IPS DF 6.9 (cell line): ENCODE measurements at places on chromosomes 2 and 18.
A peak's percentile ranks its signal among the peaks of the same experiment; 100 is the strongest.

DNA sequence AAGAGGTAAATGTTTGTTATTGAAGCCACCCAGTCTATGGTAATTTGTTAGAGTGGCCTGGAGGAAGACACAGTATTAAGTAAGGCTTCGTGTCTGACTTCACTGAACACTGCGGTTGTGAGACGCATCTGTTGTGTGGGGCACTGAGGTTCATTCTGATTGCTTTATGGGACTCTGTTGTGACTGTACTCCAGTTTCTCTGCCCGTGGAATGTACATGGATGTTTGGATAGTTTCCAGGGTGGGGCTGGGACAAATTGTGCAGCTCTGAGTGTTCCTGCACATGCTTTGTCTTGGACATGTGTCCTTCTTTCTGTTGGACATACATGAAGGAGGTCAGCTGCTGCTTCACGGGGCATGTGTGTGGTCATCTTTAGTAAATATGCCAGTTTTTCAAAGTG lies 58.6 kb downstream of the ODC1 start:
- no peak for DNase-seq

- no peak for DNase-seq
Observed at GRCh38 chr2:177272765-177273164, 8.2 kb upstream of the NFE2L2 start.

DNA sequence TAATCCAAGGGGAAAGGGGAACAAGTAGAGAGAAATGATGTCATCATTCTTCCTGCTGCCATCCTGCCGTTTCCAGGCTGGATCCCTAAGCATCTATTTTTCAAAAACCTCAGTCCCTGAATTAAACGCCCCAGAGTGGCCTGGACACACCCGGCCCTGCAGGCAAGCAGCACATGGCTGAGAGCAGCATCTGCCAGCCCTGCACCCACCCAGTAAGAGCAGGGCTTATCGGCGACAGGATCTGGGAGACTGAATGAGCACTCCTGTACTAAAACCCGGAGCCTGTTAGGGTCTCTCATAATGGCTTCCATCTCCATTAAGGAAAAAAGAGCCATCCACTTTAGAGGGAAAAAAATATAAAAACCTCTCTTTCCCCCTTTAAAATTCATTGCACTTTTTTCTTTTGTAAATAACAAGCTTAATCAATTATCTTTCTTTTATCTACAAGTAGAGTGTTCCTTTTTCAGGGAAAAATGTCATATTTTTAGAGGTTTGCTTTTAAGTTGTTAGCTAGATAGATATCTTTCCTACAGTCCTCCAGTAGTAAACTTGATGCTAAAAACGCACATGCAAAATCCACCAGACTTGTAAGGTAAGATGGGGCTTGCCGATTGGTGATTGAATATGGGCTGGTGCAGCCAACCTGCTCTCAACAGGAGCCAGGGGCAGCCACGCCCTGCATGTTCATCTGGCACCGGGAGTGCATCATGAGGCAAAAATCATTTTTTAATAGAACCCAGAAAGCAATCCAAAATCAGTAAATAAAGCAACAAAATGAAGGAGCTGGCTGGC lies 457.8 kb downstream of the EIPR1 start:
- no peak for DNase-seq

DNA sequence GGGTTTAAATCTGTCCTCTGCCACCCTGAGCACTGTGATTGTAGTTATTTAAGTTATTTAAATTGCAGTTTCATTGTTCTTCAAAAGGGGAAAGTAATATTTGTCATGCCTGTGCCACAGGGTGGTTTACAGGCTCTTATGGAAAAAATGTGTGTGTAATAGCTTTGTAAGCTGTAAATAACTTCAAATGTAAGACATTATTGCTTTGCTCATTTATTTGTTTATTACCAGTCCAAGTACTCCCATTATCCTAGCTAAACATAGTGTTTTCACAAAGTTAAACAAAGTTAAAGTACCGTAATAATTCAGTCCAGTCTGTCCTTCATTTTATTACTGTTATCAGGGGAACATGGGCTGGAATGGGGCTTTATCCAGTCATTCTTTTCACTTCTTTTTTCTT lies 43.4 kb upstream of the IGFBP2 start:
- no peak for DNase-seq

DNA sequence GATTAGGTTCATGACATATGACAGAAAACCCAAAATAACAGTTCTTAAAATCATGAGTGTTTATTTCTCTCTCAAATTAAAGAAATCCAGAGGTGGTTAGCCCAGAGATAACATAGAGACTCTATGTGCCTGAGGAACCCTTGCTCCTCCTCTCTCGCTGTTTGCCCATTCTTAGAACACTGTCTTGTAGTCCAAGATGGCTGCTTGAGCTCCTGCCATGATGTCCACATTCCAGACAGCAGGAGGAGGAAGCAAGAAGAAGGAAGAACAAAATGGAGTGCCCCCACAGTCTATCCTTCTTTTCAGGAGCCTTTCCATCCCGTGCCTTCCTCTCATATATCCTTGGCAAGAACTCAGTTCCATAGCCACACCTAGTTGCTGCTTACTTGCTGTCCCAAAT lies 13.9 kb upstream of the ST8SIA5 start:
- DNase-seq, result no peak

- no peak for DNase-seq
Observed at GRCh38 chr18:36249392-36249791, 48.1 kb upstream of the FHOD3 start.

DNA sequence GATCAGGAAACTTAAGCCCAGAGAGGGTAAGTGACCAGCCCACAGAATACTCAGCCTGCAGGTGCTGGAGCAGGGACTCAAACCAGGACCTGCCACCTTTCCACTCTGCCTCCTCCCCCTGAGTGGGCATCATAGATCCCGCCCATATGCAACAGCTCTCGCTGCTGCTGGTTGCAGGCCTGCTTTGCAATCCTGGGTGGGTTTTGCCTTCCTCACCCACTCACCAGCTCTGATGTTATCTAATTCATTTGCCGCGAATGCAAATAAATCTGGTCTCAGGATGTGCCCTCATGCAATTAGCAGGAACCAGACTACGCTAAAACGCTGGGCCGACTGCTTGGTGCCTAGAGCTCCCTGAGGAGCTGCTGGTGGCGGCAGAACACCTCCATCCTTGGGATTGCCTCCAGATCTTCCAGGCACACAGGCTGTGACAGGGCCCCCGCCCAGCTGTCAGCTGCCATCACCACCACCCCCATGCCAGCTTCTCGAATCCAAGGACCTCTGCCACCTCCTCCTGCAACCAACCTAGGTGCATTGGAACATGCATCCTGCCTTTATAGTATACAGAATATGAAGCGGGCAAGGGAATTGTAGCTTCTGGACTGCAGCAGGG lies 28.8 kb downstream of the CNGA3 start:
- DNase-seq, result no peak

DNA sequence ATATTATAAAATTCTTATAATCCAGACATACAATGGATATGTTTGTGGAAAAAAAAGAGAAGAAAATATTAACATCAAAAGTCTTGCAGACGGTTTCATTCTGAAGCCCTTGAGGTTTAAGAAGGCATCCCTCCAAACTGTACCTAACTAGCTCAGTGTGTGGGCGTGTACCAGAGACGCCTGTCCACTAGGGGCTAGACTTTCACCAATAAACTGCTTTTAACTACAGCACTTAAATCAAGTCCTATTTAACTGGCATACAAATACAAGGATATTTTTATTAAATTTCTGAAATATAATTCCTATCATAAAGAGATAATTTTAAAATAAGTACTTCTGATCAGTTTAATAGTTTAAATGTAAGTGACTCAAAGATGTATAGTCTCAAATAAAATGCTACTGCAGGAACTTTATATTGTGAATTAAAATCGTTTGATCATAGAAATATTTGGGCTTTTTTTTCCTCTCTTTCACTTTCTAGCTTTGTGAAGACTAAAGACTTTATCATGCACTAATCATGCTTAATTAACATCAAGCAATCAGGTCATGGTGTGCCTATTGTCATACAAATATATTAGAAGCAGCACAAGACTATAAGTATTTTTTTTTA lies 437.7 kb downstream of the SATB2 start:
- DNase-seq, result peak; percentile 11

DNA sequence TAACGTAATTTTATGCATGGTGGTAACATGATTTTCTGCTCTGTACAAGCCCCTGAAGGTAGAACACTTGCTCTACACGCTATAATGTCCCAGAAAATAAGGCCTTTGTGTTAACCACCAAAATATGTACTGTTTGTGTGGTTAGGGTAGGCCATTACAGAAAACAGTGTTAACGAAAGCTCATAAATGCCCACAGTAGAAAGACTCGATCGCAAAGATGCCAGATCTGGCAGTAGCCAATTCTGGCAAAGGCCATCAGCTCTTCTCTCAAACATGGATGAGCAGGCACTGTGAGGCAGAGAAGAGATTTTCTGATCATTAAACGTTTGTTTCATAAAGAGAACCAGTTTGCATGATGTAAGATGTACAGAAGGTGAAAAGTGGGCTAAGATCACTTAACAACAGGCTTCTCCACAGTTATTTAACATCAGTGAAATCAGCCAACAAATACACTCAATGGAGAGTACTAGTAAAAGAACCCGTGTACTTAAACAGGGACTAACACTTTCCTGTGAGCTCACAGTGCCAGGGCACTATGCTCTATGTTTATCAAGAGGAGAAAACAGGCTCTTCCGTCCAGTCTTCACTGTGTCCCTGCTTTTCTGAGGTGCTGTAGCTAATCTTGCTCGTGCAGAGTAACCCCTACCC lies 80.3 kb downstream of the SPRED2 start:
- DNase-seq, result no peak

DNA sequence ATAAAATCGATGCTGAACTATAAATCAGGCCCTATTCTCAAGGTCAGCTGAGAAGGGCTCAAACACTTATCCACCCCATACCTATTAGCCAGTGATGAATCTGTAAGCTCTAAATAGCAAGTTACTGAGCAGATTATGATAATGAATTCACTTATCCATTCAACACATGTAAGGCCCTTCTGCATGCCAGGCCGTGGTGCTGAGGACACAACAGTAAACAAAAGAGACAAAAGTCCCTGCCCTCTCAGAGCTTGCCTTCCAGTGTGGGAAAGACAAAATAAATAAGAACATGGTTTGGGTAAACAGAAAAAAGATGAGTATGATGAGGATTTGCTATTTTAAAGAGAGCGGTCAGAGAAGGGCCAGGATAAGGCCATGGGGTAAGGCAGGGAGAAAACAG lies 11.7 kb downstream of the TTC32 start:
- no peak for DNase-seq

DNA sequence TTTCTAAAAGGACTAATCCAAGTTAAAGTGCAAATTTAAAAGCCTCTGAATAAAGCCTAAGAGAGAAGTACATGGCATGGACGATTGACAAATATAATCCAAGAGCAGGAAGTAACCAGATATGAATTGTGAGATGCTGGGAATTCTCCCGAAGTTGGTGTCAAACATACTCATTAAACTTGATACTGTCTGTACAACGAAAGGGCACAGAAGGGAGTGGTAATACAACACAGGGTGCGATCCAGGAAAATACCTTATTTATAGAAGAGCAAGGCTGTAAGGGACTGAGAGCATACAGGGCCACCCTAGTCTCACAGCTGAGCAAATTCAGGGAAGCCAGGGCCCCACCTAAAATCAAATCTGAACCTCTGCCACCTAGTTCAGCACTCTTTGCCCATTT lies 41.6 kb downstream of the SEMA4F start:
- no peak for DNase-seq

- DNase-seq, result no peak
Observed at GRCh38 chr2:207902821-207903220, 122.5 kb downstream of the PLEKHM3 start.

DNA sequence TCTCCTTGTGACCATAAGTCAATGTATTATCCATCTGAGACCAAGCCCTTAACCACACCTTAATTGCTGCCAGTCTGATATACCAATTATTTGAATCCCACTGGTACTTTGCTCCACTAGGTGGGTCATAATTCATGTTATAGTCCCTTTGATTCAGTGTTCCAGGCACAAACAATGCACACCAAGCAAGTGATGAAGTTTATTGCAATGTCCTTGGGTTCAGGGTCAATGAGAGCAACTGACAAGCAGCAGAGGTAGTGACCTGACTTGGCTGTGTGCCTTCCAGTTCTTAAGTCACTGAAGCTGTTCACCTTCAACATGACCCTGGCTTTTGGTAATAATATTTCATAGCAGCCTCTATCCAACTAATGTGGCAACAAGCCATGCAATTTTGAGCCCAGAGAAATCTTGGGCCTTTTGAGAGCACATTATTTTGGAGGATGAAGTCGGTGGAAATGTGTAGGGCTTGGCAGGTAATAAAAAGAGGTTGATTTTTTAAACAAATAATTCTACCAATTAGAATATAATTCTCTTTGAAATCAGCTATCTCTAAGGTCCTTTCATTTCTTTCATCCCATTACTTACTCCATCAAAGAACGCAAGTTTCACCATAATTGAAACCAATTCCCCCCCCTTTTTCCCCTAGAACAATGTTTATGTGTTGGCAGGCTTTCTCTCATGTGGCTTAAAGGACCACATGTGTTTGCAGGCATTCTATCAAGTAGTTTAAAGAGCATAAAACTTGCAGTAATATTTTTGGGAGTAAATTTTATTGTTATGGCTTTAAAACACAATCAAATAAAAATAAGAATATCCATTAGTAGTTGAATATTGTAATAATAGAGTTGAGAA lies 3.1 kb upstream of the CPO start:
- no peak for DNase-seq

DNA sequence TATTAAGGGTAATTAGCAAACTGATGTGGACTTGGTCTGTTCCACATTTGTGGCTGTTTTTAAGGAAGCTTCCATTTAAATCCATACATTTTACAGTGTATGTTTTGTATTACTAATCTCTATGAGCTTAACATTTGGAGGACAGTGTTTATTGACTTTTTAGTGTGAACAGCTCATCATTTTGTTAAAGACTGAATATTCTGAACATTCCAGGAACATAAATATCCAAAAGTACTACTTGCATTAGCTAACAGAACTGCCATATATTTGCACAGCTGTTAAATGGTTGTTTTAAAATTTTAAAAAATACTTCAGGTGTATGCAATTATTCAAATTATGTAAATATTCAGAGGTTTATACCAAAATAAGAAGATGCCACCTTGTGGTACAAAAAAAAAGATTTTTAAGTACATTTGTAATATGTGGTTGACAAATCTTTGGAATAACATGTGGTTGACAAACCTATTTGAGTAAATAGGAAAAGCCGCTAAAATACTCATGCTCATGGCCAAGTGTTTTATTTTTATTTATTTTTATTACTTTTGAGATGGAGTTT lies 439.7 kb upstream of the FANCL start:
- DNase-seq, result no peak

DNA sequence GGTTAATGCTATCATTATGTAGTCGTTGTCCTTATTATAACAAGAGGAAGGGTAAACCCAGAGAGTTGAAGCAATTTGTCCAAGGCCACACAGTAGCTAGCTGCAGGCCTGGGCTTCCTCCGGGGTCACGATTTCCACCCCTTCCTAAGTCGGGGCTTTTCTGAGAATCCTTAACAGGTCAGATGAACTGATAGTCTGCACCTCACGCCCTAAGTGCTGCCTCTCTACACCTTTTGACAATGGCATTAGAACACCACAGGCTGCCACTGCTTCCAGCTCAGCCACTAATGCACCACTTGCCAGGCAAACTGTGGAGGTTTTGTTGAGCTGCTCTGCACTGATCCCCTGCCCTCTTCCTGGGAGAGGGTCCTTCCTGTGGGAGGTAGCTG lies 37.7 kb downstream of the FOSL2 start:
- no peak for DNase-seq
